ENCODE measurements at places on chromosomes 1 and 21. TPM values are rescaled to one million over a fixed set of nuclear protein-coding genes. Genes with fewer than 3 reads are reported as not detected.

The RSRP1 gene
- 64.6 TPM for total RNA-seq

The AQP10 gene
- total RNA-seq = 0.13 TPM

- DNase-seq = no peak
These were observed 8.1 kb upstream of the C1orf216 start for GRCh38 chr1:35726450-35727433.

- no peak for DNase-seq
These were observed 5.6 kb downstream of the C1orf35 start for GRCh38 chr1:228097333-228098081.

GRCh38 chr1:166283190-166283589, 116.4 kb upstream of the FAM78B start:
- no peak for DNase-seq

All from pulmonary artery endothelial cell (primary cell).